ENCODE measurements at places on chromosomes 11 and 22. TPM values are rescaled to one million over a fixed set of nuclear protein-coding genes. Genes with fewer than 3 reads are reported as not detected.

The FXYD6 gene
- 35.4 TPM for total RNA-seq

The OR5B21 gene
- not detected for total RNA-seq

The NRIP3 gene
- 1.2 TPM for total RNA-seq

The GRIA4 gene
- not detected for total RNA-seq

The TESMIN gene
- 0.32 TPM for total RNA-seq

The ART1 gene
- total RNA-seq: 0.52 TPM

All from left ventricle myocardium superior (tissue), 1 donor.